ENCODE measurements at places on chromosomes 1 and 21.

DNA sequence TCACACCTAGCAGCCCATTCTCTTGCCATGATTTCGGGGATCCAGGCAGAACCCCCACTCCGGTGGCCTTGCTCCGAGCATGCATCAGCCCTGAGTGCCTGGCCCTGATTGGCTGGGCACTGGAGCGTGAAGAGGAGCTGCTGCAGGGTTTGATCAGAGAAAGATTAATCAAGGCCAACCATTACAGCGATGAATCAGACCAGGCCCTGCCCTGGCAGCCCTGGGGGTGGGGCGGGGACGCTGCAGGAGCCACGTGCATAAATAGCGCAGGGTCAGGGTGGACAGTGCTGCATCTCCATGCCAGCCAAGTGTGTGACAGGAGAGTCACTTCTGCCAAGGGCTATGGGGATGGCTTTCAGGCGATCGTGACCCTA is 3.4 kb upstream of the FAM131C start:
- no peak for DNase-seq

GRCh38 chr1:159152031-159152430 is 19.4 kb upstream of the CADM3 start:
- DNase-seq: no peak

GRCh38 chr1:10888291-10888690 is 91.8 kb upstream of the CASZ1 start:
- no peak for DNase-seq

- no peak for DNase-seq
Measured at GRCh38 chr1:89112871-89113613, 12.9 kb downstream of the GBP2 start.

DNA sequence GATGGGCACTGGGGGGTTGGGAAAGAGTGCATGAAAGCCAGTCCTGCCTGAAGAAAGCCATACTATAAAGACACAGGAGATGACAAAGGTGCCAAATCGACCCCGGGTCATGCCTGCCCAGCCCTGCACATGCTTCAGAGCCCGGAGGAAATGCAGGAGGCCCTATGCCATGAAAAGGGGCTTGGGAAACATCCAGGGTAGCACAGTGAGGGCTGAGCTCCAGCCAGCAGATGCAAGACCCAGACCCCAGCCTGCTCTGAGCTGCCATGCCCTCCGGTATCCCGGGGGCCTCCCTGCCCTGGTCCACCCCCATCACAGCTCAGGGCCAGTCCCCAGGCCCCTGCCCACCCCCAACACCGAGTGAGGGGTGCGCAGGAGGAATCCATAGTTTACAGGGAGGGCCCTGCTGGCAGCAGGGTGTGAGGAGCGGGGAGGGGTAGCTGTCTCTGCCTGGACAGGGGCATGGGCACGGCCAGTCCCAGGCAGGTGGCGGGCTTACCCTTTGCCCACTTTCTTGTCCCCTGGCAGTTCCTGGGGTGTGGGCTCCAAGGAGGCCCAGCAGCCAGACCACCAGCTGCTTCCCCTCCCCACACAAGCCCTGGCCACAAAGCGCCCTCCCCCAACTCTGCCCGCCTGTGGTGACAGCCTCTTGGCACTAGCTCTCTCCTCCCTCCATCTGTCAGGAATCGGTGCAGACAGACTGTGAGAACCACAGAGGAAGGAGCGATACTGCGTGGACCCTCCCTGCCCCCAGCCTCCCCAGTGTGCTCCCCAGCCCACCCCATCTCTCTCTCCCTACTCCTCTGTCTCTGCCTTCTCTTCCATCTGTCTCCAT is 16.8 kb downstream of the LRP8 start:
- no peak for DNase-seq

GRCh38 chr1:194369060-194369459 is 1182.6 kb upstream of the B3GALT2 start:
- DNase-seq: no peak

- no peak for DNase-seq
Measured at GRCh38 chr1:14578156-14578555, 20.3 kb upstream of the KAZN start.

GRCh38 chr1:78633209-78633608 is 13.0 kb downstream of the IFI44L start:
- DNase-seq: no peak

GRCh38 chr1:168360151-168361021 is 79.7 kb downstream of the TBX19 start:
- DNase-seq: peak; percentile 68

DNA sequence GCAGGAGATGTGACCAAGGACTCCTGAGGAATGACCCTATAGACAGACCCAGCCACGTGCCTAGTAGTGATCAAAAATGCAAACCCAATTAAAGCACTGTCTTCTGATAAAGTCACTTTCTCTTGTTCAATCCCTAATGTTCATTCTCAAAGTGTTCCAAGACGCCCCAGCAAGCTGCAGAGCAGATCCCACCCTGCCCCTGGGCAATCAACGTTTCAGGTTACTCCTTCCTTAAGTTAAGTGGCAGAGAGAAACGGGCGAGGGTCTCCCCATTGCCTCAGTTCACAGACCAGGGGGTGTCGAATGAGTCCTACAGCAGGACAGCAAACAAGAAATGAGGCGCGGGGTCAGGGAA is 699 bp upstream of the RGS2 start:
- DNase-seq: no peak

DNA sequence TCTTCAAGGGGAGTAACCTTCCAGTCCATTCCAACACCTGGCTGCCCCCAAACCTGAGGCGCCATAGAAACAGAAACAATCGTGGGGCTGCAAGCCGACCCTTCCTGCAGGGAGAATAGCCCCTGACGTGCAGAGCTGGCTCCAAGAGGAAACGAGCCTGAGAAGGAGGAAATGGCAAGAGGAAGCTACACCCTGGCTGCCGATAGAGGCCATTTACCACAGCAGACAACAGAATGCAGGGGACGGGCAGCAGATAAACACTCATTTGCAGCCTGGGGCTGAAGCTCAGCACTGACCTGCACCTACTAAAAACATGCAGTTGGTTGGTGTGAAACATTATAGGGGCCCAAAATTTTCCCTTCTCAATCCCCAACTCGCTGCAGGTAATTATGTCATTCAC is 8.7 kb upstream of the TDRD10 start:
- DNase-seq: no peak

DNA sequence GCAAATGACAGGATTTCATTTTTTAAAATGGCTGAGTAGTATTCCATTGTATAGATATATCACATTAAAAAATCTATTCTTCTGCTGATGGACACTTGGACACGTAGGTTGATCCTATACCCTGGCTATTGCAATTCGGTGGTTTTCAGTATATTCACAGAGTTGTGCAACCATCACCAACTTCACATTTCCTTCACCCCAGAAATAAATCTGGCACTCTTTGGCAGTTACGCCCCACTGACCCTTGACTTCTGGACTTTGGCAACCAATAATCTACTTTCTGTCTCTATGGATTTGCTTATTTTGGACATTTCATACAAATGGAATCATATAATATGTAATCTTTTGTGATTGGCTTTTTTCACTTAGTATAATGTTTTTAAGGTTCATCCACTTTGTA is 35.9 kb downstream of the MAP3K7CL start:
- no peak for DNase-seq

DNA sequence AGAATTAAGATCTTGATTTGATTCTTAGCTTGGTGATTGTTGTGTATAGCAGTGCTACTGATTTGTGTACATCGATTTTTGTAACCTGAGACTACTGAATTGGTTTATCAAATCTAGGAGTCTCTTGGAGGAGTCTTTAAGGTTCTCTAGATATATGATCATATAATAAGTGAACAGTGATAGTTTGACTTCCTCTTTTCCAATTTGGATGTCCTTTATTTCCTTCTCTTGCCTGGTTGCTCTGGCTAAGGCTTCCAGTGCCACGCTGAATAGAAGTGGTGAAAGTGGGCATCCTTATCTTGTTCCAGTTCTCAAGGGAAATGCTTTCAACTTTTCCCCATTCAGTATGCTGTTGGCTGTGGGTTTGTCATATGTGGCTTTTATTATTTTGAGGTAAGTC is 61.5 kb upstream of the LYST start:
- DNase-seq: no peak

- no peak for DNase-seq
Measured at GRCh38 chr1:60458111-60458510, 384.5 kb upstream of the C1orf87 start.

DNA sequence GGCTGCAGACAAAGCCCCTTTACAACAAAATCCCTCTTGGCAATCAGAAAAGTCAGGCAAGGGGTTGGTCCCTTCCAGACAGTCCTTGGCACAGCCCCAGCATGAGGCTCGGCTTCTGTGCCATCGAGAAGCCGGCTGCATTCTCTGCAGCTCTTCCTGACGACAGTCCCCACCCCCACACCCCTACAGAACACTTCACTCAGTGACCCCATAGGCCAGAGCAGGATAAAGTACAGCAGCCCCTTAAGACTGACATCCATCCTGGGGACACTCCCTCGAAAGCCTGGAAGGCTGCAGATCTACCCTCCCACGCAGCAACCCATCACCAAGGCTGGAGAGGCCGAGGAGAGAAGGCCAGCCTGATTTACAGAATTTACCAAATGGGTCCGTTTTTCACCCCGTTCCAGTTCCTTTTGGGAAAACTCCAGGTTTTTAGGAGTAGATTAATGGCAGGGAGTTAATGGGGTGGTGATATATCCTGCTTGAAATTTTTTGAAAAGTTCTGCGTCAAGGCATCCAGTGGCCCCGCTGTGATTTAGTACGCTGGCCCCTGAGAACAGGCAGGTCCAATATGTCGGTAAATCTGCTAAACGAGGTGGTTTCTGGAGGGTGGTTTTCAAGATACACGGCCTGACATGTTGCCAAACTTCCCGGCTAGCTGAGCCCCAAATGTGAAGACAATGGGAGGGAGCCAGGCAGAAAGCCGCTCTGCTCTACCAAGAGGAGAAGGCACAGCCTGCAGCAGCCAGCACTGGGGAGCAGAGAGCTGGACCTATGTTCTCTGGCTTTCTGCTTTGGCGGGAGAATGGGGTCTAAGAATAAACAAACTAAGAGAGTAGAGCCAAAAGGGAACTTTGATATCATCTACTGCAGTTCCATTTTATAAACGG is 81.7 kb downstream of the SSBP3 start:
- no peak for DNase-seq

DNA sequence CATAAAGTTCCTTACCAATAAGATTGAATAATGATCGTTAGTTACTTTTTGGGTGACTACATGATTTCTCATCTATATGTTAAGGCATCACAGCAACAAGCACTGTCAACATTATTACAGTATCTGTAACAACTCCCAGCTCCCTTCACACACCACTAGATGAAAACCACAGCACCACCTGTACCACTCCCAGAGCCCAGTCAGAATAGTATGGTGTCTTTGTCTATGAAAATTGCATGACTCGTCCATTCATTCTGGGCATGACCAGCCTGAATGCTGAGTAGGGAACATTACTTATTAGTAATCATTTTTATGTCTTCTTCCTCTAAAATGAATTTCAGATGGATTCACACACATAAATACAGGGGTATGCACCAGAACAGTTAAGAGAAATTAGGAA is 7.0 kb downstream of the OLFML2B start:
- DNase-seq: no peak

GRCh38 chr1:203379825-203380224 is 28.9 kb upstream of the FMOD start:
- DNase-seq: no peak

DNA sequence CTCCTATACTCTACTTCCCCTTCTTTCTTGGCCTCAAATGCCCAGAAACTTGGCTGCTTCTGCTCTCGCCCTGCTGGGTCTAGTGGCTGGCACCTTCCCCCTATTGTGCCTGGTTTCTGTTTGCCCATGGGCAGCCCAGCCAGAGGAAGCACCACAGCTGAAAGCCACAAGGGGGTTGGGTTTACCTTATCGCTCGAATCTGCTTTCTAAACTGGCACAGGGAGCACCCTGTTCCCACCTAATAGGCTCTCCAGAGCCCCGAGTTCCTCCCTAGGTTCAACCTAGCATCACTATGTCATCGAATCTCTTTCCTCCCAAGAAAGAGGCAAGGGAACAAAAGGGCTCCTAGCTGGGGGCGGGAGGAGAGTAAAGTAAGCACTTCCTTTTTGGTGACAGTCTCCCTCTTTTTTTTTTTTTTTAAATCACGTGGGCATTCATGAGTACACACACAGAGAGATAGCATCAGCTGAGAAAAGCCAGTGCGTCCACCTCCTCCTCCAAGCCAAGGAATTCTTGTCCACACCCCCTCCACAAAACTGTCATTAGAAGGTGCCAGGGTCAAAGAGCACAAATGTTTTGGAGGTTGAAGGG is 72.8 kb downstream of the PLEKHA6 start:
- DNase-seq: peak; percentile 60

GRCh38 chr1:203986887-203987461 is 85.9 kb upstream of the SOX13 start:
- no peak for DNase-seq

- DNase-seq: no peak
Measured at GRCh38 chr1:6976044-6976375, 190.8 kb downstream of the CAMTA1 start.

DNA sequence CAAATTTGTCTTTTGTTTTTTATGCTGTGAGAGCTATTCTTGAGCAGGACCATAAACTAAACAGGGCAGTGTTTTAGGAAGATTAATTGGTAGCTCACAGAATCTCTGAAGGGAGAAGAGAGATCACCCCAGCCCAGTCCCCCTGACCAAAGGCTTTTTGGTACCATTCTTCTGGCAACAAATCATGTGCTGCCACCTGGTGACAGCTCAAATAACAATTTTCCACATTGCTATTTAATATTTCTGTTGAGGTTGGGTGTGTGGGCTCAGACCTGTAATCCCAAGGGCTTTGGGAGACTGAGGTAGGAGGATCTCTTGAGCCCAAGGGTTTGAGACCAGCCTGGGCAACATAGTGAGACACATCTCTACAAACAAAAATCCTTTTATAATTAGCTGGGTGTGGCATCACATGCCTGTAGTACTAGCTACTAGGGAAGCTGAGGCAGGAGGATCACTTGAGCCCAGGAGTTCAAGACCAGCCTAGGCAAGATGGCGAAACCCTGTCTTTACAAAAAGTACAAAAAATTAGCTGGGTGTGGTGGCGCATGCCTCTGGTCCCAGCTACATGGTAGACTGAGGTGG is 2.2 kb upstream of the TESK2 start:
- DNase-seq: no peak

GRCh38 chr1:244052016-244052727 is 1.1 kb downstream of the ZBTB18 start:
- DNase-seq: no peak

- no peak for DNase-seq
Measured at GRCh38 chr1:67644566-67644965, 40.4 kb upstream of the GADD45A start.

- peak; percentile 15 for DNase-seq
Measured at GRCh38 chr21:34858559-34858958, 189.8 kb downstream of the CLIC6 start.
